ENCODE measurements at places on chromosomes 3 and 15.

GRCh38 chr3:172982736-172983364 is 158.2 kb downstream of the SPATA16 start:
- no peak for DNase-seq

- DNase-seq = no peak
Observed at GRCh38 chr15:88998980-88999713, 86.0 kb upstream of the MFGE8 start.

GRCh38 chr15:78312536-78312935 is 13.1 kb upstream of the SKIC8 start:
- no peak for DNase-seq

DNA sequence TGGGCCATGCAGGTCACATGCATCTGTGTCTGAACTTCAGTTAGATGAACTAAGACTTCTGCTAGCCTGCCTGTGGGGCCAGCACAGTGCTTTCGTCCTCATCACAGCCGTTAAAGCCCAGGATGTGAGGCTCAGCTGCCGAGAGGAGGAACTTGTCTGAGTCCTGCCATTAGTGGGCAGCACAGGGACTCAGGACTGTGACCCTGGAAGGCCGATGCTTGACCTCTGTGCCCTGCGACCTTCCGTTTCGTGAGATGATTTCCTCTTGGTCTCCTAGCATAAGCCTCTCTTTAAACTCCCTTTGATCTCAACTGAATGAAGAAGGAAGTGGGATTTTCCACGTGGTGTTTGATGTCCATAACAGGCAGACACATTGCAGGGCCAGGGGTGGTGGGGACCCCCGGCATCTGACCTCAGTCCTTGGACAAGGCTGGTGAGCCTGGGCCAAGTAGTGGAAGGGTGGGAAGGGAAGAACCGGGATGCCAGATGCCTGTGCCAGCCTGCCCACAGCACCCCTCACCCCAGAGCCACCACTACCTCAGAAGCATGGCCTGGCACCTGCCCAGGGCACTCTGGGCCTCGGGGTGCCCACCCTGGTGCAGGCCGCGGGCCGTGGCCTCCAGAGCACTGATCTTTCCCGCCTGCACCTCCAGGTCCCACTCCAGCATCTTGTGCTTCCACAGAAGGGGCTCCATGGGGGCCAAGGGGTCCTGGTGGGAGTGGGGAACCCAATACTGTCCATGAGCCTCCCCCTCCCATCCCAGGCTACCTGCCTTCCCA is 21.6 kb downstream of the PLA2G4B start:
- no peak for DNase-seq

- DNase-seq = no peak
Observed at GRCh38 chr15:50767332-50767861, 1.9 kb upstream of the SPPL2A start.

All from GDM1 (cell line).